ENCODE measurements at places on chromosomes 3 and 15. TPM values are rescaled to one million over a fixed set of nuclear protein-coding genes. Genes with fewer than 3 reads are reported as not detected.

The P3H2 gene
- polyA plus RNA-seq = 56.8 TPM

The OSBPL10 gene
- 13.7 TPM for polyA plus RNA-seq

DNA sequence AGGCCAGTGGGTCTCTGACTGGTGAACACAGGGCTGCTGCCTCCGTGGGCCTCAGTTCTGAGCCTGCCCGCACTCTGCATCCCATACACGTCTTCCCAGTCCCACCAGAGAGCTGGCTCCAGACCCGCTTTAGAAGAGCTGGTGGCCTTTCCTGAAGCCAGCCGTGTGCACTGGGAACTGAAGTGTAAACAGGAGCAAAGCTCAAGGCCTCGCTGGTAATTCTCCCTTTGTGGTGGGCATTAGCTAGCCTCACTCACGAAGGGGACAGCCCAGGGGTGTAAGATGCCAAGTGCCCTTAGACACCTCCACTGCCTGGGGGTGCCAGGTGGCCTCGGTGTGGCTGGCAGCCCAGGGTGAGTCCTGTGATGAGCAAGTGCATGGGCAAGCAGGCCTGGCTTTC lies 12.9 kb upstream of the LINGO1 start:
- H3K4me1 ChIP-seq = peaks cover 7% of the 10 kb centered on the region
- H3K27ac ChIP-seq = no peak overlapping the region
- H3K4me3 ChIP-seq = no peak overlapping the region

DNA sequence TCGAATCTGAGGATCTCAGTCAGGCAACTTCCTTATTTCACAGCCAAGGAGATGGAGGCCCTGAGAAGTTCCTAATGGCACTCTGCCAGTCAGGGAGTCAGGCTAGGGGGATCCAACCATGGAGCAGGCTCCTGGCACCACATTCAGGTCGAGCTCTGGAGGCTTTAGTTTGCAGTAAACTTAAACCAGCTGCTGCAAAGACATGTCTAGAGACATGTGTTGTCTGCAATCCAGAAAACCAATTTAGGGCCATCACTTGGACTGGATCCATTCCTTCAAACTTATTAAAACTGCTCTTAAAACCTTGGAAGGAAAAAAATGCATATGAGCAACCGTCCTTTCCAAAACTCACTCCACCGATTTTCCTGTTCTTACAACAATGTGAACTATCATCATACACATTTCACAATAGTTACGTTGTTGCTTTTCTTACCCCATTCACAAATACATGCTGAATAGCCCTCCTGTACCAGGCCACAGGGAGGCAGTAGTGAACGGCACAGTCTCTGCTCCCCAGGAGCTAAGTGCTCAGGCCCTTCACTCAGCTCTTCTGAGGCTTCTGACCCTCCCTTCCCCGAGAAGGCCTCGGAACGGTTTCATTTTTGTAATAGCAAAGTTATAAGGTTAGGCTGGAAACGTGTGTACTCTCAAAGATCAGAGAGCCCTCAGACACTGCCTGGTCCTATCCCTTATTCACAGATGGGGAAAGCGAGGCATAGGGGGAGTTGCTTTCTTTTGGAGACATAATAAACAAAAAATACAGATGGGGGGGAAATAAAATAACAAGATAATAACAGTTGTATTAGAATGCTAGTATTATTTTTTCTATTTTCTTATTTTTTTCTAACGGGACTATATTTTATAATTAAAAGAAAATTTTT lies 20.1 kb downstream of the RFT1 start:
- DNase-seq = peak; percentile 92
- peaks cover 49% of the 10 kb centered on the region for H3K36me3 ChIP-seq
- H3K27me3 ChIP-seq = no peaks in the 10 kb centered on the region
- H3K4me3 ChIP-seq = no peak overlapping the region
